ENCODE measurements at places on chromosomes 7 and 10.

GRCh38 chr7:25259487-25260243 is 31.4 kb upstream of the NPVF start:
- DNase-seq: peak; percentile 55

DNA sequence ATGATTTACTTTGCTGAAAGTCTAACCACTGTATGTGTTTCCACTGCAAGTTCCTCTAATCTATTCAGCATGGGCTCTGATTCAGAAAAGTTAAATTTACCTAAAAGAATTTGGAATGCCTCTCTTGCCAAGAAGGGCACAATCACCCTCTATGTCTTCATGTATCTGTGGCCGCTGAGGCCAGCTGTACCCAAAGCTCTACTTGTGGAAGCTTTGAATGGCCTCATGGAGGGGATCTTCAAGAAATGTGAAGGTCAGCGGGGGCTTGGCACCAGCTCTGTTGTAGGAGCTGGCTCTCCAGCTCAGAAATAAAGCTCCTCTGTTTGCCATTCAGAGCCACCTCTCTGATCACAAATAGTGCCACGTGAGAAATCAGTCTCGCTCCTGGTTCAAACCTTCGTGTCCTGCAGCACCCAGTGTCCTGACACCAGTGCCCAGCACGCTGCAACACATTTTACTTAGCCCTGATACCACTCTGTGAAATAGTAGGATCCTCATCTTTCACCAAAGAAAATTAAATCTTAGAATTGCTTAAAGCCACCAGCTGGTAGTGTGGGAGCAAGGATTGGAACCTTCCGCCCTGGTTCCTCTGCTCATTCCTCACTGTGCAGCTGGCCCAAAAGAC is 61.1 kb downstream of the PKD1L1 start:
- DNase-seq: no peak

- DNase-seq: no peak
Measured at GRCh38 chr10:72509941-72510340, 115.9 kb downstream of the MICU1 start.

- no peak for DNase-seq
Measured at GRCh38 chr7:142795339-142795863, 24.6 kb downstream of the PRSS2 start.

GRCh38 chr10:70552586-70552985 is 50.0 kb downstream of the PRF1 start:
- no peak for DNase-seq
